ENCODE measurements at places on chromosomes 5 and 9.

DNA sequence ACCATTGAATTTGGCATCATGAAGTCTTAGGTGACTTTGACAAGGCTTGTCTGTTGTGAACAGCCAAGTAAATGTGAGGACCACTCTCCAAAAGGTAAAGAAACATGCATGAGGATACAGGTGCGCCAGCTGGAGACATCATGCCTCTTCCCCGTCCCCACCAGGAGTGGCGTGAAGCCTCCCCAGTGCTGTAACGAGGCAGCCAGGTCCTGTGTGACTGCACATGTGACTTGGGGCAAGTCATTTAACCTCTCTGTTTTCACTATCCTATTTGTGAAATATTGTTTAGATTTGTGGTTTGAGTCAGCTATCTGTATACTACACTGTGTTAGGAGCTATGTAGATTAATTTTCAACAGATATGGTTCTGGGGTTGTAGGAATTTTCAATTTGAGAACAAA is 65.0 kb downstream of the DOCK8 start:
- no peak for DNase-seq

DNA sequence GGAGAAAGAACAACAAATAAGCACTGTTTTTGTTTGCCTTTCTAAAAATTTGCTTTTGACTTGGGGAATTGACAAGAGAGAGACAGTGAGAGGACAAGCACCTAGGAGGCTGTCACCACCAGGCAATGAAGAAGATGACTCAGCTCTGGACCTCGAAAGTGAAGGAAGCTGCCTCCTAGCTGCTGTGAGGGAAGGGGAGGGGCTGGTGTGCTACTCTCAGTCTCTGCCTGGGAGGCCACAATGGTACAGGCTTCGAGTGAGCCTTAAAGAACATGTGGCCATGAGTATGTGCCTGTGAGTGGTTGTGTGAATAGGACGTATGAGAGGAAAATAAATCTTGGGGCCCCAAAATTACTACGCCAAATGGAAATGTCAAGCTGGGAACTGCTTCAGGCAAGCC is 7.1 kb upstream of the PLK2 start:
- no peak for DNase-seq

GRCh38 chr5:123066016-123066415 is 23.0 kb upstream of the PRDM6 start:
- DNase-seq, result no peak

GRCh38 chr9:81604306-81605169 is 84.8 kb downstream of the TLE1 start:
- DNase-seq, result no peak

DNA sequence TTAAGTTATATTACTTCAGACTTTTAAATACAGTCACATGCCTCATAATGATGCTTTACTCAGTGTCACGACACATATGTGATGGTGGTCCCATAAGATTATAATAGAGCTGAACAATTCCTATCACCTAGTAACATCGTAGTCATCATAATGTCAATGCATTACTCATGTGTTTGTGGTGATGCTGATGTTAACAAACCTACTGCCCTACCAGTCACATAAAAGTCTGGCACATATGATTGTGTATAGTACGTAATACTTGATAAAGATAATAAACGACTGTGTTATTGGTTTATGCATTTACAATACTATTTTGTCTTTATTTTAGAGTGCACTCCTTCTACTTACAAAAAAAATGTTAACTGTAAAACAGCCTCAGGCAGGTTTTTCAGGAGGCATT is 103.7 kb downstream of the PAM start:
- DNase-seq, result no peak

DNA sequence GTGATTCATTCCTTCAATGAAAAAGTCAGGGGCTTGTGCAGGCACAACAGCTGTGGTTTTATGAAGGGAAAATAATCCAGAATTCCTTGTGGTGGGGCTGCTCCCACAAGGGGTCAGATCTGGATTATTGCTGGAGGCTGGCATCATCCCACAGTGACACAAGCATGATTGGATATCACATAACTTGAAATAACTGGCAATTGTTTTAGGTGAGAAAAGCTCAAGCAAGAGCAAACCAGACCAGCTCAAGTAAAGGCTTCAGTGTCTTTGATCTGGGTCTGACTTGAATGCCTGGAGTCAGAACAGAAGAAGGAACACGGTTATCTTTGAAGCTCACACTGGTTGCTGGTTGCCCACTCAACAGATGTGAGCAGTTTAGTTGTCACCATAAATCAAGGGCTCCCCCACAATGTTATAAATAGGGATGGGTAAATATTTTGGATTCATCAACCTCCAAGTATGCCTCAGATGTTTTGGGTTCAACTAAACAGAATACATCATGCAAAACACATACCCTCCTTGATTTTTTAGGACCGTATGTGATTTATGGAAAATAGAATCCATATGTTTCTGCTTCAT is 3.1 kb upstream of the ZNF474 start:
- no peak for DNase-seq

- peak; percentile 88 for DNase-seq
These were observed at the start of gene ADAMTSL2 for GRCh38 chr9:133534346-133535291. Gene ADAMTSL2 (plus strand): TSS chr9:133534704. CDS start chr9:133536713, 2,009 bp downstream.

All from NCI-H1105 (cell line).